NCI-H2081 treated with DMSO at 0.1 percent for 48 hours (cell line): ENCODE measurements at places on chromosomes 1 and 21.
A peak's percentile ranks its signal among the peaks of the same experiment; 100 is the strongest.

DNA sequence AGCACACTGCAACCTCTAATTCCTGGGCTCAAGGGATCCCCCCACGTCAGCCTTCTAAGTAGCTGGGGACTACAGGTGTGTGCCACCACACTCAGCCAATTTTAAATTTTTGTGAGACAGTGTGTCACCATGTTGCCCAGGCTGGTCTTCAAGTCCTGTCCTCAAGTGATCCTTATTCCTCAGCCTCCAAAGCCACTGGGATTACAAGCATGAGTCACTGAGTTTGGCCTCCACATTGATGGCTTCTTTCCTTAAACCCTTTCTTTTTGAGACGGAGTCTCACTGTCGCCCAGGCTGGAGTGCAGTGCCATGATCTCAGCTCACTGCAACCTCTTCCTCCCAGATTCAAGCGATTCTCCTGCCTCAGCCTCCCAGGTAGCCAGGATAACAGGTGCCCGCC, 7.6 kb downstream of the KPNA6 start:
- no peak for DNase-seq

- no peak for DNase-seq
Observed at GRCh38 chr1:6267686-6268322, 6.9 kb upstream of the GPR153 start.

- DNase-seq = no peak
Observed at GRCh38 chr1:9737057-9737456, 85.5 kb downstream of the PIK3CD start.

DNA sequence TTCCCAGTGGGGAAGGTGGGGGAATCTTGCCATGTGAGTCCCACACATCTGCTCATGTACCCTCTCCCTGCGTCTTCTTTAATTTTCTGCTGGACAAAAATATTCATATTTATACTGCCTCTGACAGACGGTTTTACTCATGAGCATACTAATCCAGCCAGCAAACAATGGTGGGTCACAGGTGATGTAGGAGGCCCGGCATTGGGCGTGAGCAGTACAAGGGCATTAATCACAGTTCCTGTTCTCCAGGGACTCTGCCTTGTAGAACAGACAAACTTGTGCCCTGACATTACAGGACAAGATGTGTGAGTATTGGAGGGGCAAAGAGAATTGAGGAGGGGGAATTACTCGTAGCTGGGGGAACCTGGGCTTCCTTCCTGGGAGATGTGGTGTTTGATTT, 25.0 kb downstream of the MTARC1 start:
- no peak for DNase-seq

DNA sequence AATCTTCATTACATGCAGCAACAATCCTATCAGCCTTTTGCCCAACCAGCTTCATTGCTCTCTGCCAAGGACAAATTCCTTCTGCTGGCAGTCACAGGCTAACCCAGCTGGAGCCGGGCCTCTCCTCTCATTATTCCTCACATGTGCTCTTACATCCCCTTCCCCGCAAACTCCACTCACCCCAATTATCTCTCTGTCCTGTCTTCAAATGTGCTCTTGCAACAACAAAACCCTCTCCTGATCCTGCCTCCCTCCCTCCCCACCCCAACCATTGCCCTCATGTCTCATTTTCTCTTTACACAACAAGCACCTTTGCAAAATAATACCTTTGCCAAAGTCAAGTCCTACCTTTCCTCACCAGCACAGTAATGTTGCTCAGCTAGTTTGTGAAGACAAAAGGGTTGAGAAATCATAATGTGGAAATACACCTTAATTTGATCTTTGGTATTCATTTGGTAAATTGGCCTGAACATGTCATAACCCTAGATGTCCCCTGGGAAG, 36.0 kb upstream of the DHCR24 start:
- no peak for DNase-seq

DNA sequence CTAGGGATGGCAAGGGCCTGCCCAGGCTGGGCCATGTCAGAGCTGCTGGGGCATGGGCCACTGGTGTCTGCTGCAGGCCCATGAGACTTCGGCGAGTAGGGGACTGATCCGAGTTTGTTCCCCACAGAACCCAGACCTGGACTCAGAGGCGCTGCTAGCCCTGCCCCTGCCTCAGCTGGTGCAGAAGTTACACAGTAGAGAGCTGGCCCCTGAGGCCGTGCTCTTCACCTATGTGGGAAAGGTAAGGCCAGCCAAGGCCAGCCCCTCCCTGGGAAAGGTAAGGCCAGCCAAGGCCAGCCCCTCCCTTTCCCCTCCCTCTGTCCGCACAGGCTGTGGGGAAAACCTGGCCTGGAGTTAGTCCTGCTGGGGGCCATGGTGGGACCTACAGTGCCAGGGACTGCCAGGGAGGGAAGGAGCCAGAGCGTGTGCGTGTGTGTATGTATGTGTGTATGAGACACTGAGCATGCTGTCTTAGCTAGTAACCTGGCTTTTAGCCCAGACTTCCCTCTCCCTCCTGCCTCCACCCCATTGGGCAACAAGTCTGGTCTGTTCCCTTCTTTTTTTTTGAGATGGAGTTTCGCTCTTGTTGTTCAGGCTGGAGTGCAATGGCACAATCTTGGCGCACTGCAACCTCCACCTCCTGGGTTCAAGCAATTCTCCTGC, 8.0 kb downstream of the FAAH start:
- no peak for DNase-seq

DNA sequence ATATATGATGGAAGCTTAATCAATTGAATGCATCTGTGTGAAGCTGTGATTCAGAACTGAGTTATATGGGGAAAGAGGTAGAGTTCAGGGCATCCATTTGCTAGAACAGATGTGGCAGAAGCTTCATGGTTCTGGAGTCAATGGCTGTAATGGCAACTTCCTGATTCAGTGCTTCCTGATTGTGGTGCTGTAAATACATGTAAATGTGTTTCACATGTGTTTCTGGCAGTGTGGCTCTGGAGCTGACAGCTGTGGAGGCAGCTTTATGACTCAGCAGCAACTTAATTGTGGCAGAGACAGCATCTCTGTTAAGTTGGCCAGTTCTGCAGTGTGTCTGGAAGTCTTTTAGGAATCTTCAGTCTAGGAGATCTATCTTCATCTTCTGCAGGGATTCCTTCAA, 226.6 kb upstream of the ZRANB2 start:
- no peak for DNase-seq

DNA sequence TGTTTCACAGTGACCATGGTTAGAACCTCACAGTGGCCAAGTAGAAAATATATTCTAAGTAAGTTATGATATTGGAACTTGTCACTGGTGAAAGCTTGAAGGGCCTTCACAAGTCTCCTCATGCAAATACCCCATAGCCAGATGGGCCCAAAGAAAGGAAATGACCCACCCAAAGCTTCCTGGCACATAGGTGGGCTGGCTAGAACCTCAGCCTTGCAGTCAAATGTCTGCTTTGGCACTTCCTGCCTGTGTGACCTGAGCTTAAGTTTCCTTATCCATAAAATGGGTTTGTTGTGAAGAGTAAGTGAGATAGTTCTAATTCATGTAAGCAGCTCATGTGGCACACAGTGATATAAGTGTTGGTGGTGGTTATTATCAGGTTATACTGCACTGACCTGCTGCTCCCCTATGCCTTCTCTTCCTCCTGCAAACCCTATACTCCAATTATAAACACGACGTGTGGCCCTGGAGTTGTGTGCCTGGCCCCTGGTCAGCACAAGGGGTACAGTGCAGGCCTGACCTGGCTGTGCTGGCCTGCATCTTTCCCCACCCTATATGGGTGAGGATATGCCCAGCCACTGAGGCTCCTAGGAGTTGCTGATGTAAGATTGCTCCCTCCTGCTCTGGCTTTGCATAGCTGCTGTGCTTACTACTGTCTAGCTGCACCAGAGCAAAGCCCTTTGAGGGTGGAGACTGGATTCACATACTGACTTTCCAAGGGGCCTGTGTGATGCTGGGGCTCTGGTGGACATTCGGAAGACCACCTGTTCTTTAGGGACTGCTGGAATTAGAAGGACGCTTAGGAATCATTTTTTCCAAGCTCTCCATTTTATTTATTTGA, 4.7 kb upstream of the SLFNL1 start:
- no peak for DNase-seq

DNA sequence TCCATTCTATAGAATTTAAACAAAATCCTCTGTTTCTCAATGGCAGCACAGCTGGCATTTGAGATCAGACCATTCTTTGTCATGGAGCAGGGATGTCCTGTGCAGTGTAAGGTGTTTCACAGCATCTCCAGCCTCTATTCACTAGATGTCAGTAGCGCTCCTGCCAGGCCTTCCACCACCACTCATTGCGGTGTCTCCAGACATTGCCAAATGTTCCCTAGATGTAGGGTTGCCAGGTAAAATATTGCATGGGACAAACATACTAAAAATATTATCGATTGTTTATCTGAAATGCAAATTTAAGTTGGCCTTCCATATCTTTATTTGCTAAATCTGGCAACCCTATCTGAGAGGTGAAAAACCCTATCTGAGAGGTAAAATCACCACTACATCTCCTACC, 11.7 kb downstream of the ITLN2 start:
- no peak for DNase-seq

DNA sequence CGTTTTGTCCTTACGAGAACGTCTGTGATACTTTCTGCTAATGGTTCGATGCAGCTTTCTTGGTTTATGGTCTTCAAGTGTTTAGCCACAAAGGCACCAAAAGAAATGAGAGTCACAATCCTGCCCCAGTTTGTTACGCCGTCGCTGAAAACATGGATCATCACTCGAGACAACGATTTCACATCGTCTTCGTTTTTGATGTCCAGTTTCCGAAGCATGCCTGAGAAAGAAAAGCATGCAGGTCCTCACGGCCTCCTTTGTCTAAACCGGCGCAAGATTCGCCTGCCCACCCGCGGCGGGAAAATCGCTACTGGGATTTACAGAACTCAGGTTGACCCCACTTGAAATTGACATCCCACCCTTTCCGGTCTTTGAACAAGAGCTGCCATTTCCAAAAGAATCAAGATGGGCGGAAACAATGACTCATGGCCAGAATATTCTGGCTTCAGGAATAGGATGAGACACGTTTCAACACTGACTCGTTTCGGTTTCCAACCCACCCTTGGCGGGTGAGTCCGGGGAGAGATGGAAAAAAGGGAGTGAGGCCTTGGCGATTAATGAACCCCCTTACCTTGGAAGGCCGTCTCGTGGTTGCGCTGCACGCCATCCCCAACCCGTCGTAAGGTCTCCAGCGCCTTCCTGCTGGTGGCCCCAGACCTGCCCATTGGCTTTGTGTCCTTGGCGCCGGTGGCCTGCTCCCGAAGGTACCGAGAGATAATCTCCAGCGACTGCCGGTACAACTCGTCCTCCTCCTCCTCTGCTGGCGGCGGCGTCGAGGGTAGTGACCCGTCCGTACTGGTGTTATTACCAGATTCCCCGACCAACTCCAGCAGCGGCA, 919 bp downstream of the MCL1 start:
- peak; percentile 51 for DNase-seq

- DNase-seq = no peak
Observed at GRCh38 chr1:103230061-103230460, 121.7 kb upstream of the COL11A1 start.

DNA sequence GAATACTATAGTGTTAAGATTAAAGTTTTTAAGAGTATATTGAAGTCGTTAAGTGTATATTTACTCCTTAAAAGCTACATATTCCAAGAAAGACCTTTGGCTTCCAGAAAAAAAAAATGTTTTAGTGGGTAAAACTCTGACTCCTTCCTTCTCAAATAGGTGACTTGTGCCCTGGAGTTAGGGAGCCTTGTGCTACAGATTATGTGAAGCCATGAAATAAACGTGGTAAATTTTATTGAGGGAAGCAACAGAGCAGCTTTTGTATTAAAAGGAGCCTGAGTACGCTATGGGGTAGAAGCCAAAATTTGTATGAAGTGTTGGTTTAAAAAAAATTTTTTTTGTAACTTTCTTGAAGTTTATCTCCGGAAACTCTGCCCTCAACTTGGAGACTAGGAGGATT, 994 bp downstream of the RO60 start:
- no peak for DNase-seq

- no peak for DNase-seq
Observed at GRCh38 chr1:184881941-184882913, 92.1 kb downstream of the NIBAN1 start.

DNA sequence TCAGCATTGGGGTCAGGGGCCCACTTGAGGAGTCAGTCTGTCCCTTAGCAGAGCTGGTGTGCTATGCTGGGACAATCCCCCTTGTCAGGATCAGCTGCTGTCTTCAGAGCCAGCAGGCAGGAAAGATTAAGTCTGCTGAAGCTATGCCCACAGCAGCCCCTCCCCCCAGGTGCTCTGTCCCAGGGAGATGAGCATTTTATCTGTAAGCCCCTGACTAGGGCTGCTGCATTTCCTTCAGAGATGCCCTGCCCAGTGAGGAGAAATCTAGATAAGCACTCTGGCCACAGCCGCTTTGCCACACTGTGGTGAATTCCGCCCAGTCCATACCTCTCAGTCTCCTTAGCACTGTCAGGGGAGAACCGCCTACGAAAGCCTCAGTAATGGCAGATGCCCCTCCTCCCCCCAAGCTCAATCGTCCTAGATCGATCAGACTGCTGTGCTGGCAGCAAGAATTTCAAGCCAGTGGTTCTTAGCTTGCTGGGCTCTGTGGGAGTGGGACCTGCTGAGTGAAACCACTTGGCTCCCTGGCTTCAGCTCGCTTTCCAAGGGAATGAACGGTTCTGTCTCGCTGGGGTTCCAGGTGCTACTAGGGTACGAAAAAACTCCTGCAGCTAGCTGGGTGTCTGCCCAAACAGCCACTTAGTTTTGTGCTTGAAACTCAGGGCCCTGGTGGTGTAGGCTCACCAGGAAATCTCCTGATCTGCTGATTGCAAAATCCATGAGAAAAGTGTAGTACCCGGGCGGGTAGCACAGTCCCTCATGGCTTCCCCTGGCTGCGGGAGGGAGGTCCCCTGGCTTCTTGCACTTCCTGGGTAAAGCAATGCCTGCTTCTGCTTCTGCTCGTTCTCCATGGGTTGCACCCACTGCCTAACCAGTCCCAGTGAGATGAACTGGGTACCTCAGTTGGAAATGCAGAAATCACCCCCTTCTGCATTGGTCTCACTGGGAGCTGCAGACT, 25.1 kb upstream of the TP53BP2 start:
- DNase-seq = no peak

- no peak for DNase-seq
Observed at GRCh38 chr1:169565335-169566271, 20.7 kb downstream of the F5 start.

GRCh38 chr1:111864862-111865261, 109.2 kb downstream of the DDX20 start:
- no peak for DNase-seq

- no peak for DNase-seq
Observed at GRCh38 chr1:83905315-83905907, 93.5 kb downstream of the TTLL7 start.

- DNase-seq = no peak
Observed at GRCh38 chr1:38151399-38151798, 104.8 kb upstream of the POU3F1 start.

DNA sequence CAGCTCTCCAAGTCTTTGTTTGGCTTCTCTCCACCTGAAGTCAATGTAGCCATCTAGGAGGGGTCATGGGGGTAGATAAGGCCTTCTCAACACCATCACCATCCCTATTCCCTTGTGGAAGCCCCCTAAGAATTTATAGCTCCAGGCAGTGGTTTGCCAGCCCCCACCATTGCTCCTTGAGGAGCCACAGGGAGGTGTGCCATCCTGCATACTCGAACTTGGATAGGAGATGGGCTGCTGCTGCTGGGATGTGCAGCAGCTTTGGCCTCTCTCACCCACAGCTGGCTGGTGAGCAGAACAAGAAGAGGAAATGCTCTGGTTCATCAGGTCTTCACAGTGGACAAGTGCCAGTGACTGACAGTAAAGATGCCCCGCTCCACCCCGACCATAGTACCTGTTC, 4.8 kb downstream of the NAXE start:
- no peak for DNase-seq

- DNase-seq = no peak
Observed at GRCh38 chr21:30104241-30104640, 62.4 kb downstream of the CLDN17 start.
